ENCODE measurements at places on chromosomes 11 and 22.

GRCh38 chr11:117868815-117869561 lies 7.5 kb downstream of the FXYD6 start:
- DNase-seq, result no peak

DNA sequence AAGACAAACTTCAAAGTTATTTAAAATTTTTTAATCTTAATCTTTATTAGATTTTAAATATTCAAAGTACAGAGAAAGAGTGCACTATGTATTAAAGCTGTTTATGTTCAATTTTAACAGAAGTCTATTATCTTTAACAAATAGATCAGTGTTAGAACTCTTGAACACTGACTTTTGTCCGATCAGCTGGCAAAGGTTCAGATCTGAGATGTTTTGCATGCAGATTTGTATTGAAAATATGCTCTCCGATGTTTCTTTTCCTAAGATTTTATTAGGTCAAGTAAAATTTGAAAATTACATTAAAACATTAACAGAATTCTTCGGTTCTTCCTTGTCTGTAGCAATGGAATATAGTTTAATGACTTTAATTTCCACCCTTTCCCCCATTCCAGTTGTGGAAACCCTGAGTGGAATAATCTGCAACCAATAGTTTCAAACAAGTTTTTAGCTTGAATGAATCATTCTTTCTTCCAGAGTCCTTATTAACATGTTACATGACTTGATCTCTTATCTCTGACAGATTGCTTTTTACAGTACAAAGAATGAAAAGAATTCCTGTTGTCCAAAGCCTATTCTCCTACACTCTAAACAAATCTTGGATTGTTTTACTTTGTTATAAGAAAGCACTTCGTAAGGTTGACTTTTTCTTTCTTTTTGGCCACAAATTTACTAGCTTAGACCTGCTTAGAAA lies 11.4 kb upstream of the TCP11L1 start:
- no peak for DNase-seq

DNA sequence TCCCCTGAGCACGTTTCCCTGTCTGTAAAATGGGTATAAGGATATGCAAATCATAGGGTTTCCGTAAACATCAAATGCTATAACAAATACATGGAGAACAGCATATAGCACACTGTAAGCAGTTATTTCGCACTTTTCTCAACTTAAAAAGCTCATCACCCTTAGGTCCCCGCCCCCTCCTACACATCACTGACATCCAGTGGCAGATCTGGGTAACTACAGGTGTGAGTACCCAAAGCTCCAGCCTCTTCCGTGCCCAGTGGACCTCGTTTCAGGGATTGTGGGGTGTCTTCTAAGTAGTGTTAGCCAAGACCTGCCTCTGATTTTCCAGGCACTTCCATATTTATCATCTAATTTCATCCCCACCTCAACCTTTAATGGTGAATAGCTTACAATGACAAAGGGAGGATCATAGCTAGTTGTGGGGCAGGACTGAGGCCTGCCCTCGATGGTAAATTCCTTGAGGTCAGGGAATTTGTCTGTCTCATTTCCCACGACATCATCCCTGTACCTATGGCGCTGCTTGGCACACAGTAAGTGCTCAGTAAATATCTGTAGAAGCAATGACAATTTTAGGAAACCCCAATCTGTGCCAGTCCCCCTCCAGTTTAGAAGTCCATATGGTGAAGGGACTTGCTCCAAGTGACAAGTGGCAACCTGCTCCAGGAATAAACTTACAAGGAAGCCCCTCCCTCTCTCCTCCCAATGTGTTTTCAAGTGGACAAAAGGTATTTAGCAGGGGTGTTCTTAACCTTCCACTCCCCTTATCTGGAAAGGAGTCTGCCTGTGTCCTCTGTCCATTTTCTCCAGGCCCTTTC lies 340.5 kb downstream of the TENM4 start:
- DNase-seq, result peak; percentile 76

GRCh38 chr11:33160136-33160535 lies 1.1 kb downstream of the CSTF3 start:
- DNase-seq, result peak; percentile 41

GRCh38 chr11:17734418-17734911 lies at the start of gene KCNC1:
Gene KCNC1, plus strand, starts transcription at chr11:17734781. Its CDS starts 1,222 bp downstream, at chr11:17736003.
- DNase-seq, result no peak

GRCh38 chr11:8293171-8293570 lies 29.5 kb upstream of the LMO1 start:
- DNase-seq, result no peak

DNA sequence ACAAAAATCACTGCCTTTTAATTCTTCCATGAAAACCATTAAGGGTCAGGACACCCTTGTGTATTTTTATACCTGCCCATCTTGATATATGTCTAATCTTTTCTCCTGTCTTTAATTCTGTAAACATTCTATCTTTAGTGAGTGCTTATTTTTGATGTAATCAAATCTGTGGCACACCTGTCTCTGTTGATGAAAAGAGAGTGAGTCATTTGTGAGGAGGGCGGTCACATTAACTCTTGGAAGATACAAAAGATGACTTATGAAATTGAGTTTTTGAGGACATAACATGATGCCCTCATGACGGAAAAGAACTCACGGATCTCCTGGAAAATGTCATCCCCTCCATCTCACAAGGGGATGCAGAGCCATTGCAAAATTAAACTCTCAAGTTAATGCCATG lies 206.5 kb upstream of the PGR start:
- peak; percentile 13 for DNase-seq

DNA sequence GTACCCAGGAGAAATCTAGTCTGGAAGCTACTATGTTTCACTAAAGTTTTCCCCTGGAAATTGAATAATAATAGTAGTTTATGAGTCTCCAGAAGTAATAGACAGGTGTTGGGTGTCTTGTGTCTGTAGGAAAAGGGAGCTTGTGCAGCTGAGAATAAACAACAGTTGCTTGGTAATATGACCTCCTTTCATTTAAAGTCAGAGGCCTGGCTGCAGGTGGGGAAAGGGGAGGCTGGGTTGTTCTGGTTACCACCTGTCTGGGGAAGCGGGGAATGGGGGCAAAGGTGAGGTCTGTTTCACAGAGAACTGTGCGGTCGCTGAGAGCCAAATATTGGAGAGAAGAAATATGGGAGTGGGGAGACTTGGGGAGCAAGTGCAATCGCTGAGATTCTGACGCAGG lies 3.3 kb upstream of the GRAMD1B start:
- DNase-seq, result no peak

DNA sequence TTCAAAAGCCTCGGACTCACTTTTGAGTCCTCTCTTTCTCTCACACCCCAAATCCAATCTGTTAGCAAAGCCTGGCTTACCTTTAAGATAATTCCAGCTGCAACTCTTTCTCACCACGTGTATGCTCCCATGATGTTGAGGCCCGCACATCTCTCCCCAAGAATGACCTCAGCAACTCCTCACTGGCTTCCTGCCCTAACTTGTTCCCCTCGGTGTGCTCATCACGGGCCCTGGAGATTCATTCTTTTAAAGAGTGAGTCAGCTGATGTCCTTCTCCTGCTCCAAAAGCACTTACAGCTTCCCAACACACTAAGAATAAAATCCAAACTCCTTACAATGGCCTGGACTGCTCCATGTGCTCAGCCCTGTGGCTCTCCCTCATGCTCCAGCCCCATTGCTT lies 1041.3 kb downstream of the OPCML start:
- no peak for DNase-seq

Measured in MCF 10A (cell line).